Activated CD8-positive, alpha-beta memory T cell treated with anti-CD3 and anti-CD28 coated beads for 4 hours (primary cell): ENCODE measurements at places on chromosomes 6 and 20.
A peak's percentile ranks its signal among the peaks of the same experiment; 100 is the strongest.

DNA sequence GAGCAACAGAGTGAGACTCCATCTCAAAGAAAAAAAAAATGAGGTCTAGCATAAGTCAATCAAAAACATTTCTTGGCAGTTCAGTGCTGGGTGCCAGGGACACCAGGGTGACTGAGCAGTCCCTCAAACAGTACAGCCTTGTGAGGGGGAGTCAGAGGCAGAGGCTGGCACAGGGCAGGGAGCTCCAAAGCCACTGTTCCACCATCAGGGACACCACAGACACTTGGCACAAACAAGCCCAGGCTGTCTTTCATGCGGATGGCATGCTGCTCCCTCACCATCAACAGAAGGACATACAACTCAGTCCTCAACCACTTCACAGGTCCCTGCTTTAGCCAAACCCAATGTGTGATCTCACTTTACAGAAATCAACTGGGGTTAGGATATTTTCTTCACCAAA lies 36.0 kb upstream of the GRM4 start:
- DNase-seq, result no peak

- DNase-seq, result peak; percentile 26
These were observed 427 bp downstream of the GINM1 start for GRCh38 chr6:149566410-149567193.

GRCh38 chr6:72825315-72825911 lies 203.5 kb downstream of the KCNQ5 start:
- DNase-seq, result no peak

GRCh38 chr6:166415306-166415705 lies 32.6 kb upstream of the MPC1 start:
- no peak for DNase-seq

DNA sequence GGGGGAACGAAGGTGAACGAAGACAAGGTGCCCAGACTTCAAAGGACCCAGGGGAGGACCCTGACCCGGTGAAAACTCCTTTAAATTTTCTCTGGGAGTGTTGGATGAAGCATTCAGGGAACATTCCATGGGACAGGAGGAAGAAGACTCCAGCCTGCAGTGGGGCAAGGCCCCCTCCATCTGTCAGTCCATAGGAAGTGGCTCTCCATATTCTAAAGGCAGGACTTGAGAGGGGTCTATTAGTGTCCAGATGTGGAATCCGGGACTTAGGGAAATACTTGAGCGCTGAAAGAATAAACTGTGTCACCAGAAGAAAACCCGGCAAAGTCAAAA lies 3.2 kb upstream of the BPIFA2 start:
- no peak for DNase-seq

GRCh38 chr20:41249411-41250281 lies 67.9 kb downstream of the ZHX3 start:
- DNase-seq, result no peak

DNA sequence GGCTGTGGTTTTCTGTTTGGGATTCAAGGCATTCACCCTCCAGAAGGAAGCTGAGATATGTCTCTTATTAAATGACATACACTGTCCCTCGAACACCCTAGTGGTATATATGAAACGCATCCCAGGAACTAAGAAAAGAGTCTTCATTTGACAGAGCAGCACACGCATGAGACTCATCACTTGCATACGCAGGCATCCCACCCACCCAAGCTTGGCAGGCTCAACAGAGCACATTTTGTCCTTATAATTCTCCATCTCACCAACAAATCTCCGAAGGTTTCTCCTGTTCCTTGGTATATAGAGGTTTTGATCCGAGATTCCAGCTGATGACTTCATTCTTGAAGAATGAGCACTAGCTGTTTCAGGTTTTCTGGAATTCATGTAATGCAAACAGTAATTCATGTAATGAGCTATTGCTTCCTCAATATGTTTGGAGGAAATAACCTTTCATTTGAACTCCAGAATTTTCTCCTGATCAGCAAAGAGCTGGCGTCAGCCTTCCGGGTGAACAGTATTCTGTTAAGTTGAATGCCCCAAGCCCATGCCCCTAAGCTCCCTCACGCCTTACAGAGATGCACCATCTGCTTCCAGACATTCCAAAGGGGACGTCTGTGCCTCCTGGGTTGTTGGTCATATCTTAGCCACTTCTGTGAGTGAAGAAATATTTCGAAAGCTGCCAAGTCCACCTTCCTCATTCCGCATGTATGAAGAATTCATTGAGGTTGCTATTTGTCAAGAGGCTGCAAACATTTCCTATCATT lies 66.0 kb upstream of the CDH4 start:
- no peak for DNase-seq

- DNase-seq, result no peak
These were observed 27.4 kb downstream of the FRMD1 start for GRCh38 chr6:168051648-168052047.

DNA sequence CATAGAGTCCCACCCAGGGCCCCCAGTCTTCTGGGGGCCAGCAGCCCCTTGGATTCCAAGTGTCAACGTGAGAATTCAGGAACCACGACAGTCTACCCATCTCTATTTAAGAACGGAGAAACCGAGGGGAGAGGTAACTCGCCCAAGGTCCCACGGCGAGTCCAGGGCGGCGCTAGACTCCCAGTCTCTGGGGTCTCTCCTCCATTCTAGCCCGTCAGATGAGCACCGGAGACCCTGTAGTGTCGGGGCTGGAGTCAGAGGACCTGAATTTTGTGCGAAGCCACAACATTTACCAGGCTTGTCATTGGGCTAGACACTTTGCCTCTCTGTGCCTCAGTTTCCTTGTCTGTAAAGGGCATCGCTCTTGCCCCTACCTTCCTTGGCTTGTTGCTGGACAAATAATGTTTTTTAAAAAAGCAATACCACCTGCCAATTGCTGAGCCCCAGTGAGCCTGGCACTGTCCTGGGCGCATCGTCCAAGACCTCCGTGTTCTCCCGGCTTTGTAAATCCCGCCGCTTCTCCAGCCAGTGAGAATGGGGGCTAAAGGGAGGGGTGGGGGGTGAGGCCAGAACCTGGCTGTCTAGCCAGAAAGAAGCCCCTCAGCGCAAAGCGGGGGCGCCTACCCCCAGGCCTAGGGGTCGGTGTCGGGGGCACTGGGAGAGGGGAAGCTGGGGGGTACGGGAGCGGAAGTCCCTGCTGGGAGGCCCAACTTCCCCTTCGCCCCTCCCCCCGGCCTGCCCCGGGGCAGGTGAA lies 91.7 kb downstream of the NCR2 start:
- DNase-seq, result no peak

DNA sequence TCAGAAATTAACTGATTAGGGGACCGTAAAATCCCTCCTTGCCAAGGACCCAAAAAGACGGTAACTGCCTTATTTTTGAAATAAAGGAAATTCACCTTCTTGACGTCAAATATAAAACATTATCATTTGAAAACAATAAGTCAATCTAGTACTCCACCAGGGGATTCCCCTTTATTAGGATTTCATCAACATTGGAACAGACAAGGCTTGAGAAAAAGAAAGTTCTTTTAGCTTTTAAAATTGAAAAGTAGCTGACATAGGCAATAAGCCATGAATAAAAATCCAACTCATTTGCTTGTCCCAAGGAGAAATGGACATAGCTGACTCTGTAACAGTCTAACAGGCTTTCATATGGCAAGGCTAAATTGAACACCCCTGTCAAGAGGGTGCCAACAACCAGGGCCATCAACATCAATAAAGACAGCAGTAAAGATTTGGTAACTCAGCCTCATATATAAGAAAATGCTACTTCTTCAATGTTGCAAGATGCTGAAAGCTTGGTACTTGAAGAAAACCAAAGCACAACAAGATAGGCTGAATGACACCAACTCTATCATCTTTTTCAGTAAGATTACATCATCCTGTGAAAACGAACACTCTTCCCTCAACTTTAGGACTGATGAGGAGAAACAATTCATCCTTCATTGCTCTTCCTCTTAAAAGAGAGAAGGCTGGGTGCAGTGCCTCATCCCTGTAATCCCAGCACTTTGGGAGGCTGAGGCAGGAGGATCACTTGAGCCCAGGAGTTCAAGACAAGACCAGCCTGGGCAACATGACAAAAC lies 121.0 kb upstream of the PRDM1 start:
- DNase-seq, result no peak

DNA sequence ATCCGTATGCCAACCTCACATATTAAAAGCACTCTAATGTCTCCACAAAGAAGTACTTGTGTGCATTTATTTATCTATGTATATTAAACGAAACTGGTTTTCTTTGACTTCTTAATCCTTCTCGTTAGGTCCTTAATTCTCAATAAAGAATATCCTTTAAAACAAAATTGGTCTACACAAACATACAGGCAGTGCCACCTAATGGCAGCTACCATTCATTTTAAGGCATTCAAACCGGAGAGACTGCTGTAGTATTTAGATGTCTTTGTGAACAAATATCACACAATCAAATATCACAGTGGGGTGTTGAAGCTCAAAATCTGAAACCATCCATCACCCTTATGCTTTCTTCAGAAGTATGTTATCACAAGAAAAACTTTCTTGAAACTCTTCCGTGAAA lies 96.6 kb upstream of the IRAK1BP1 start:
- no peak for DNase-seq

DNA sequence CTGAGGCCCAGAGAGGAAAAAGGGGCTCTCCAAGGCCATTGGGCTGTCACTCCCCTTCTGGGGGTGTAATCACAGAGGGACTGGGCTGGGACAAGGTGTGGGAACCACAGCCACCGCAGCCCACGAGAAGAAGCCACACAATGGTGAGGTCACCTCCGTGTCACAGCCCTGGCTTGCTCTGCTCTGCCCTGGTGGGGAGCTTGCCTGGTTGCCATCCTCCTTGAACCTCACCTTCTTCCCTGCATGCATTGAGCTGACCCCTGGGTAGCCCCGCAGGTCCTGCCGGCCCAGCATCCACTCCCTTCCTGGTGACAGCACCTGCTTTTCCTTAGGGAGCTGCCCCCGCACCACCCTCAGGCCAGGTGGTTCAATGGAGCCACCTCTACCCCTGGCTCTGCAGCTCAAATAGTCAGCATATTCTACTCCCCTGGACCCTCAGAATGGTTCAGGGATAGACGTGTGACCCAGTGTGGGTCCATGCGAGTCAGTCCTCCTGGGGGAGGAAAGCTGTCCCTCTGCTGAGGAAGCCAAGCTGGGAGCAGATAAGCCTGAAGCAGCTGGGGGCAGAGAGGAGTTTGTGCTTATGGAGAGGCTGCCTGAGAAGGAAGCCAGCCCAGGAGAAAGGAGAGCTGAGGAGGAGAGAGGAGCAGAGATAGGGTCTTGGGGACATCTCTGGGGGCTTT lies 21.3 kb downstream of the RBM38 start:
- no peak for DNase-seq

GRCh38 chr6:4210629-4211419 lies 75.4 kb upstream of the ECI2 start:
- peak; percentile 12 for DNase-seq

- no peak for DNase-seq
These were observed 98.9 kb upstream of the ZNF217 start for GRCh38 chr20:53692465-53693067.

GRCh38 chr6:13166916-13167315 lies 161.4 kb downstream of the TBC1D7 start:
- no peak for DNase-seq

- DNase-seq, result no peak
These were observed 95.4 kb downstream of the TMEM170B start for GRCh38 chr6:11632795-11633511.

GRCh38 chr6:90127595-90127994 lies 169.0 kb downstream of the BACH2 start:
- no peak for DNase-seq

DNA sequence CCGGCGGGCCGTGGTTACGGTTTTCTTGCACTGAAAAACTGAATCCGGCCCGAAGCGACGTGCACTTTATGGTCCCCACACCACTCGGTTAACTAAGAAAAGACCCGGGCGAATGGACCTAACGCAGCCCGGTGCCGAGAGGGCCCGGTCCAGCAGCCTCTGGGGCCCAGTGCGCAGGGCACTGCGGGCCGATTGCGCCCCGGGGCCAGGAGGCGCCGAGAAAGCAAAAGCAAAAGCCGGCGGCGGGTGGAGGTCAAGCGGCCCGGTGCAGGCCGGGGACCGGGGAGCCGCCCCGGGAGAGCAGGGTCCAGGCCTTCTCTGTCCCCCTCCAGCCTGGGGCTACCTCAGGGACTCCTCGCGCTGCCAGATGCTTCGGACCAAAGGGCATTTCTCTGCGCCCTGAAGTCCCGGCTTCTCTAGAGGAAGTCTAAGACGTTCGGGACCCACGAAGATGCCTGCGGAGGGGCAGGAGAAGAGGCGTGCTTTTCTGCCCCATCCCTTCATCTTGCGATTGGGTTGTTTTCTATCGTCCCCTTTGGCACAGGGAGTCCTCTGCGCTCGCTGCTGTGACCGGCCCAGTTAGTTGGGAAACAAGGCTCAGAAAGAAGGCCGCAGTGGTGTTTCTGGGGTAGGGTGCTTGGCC lies 4.4 kb downstream of the FOXF2 start:
- DNase-seq, result no peak

GRCh38 chr6:161829291-161829729 lies 555.4 kb upstream of the AGPAT4 start:
- DNase-seq, result no peak

GRCh38 chr6:87333033-87333432 lies 4.0 kb upstream of the GJB7 start:
- DNase-seq, result no peak

DNA sequence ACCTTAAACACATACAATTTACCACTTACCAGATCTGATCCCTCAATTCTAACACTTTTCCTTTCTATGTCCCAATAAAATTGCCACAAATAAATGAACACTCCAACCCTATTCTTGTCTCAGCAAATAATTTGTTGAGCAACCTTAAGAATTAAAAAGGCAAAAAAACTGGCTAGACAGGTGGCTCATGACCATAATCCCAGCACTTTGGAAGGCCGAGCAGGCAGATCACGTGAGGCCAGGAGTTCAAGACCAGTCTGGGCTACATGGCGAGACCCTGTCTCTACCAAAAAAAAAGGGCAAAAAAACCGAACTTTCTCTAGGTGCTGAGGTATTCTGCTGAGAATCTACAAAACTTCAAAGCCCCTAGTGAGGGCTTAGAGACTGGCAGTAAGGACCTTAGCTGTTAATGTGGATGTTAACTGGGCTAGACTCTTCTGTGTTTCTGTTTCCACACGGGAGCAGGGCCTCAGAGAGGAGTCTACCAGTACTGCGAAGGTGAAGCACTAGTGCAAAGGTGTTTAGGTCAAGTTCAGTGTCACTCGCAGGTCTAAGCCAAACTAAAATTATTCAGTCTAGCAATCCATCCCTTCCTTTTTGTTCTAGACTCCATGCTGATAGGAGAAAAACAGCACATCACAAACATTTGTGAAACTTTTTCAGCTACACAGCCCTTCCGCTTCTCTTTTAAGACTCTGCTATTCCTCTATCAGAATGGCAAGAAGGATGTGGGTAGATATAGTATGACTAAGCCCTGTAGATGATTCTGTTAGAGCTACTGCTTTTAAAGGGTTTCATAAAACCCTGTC lies 2.6 kb downstream of the FASTKD5 start:
- DNase-seq, result no peak

GRCh38 chr6:100181309-100181708 lies 187.3 kb upstream of the MCHR2 start:
- DNase-seq, result no peak

DNA sequence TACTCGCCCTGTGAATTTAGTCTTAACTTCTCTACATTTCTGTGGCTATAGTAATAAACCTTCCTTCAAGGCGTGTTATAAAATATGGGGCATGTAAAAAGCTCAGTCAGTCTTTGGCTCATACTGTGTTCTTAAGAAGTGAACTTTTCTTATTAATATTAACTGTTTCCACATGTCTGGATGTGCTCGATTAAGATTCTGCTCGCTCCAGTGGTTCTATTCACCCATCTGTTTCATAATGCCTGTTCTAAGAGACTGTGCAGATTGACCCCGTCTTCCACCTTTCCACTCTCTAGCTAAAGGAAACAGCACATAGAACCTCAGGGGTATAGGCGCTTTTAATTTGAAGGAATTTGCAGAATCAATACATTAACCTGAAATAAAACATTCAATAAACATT lies 99.9 kb downstream of the L3MBTL3 start:
- DNase-seq, result no peak
